Right atrium auricular region (tissue), 2 donors: ENCODE measurements at places on chromosomes 11 and 22.
A peak's percentile ranks its signal among the peaks of the same experiment; 100 is the strongest.

DNA sequence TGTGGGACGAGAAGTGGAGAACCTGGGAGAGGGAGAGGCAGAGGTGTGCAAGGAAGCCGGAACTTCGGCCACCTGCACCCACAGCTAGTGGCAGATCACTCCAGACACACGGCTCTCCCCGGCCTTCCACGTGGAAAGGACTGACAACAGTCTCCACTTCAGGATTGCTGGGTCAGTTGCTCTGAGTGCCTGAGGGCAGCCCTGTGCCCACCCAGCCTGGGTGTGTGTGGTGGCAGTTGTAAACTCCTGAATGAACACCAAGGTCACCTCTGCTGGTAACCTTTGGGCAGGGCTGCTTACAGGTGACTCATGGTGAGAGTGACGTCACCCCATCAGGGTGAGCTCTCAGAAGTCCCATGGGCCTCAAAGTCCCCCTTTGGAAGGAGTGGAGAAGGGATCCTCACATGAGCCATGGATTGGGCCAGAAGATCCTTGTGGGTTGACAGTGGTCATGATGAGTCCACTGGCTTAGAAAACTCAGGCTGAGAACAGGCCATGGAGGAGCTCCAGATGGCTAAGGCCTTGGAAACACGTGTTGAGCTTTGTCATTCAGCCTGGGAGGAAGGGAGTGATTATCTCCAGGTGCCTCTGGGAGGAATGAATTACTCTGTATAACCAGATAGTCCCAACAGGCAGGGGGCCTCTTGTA is 71.3 kb downstream of the BCR start:
- no peak for DNase-seq

DNA sequence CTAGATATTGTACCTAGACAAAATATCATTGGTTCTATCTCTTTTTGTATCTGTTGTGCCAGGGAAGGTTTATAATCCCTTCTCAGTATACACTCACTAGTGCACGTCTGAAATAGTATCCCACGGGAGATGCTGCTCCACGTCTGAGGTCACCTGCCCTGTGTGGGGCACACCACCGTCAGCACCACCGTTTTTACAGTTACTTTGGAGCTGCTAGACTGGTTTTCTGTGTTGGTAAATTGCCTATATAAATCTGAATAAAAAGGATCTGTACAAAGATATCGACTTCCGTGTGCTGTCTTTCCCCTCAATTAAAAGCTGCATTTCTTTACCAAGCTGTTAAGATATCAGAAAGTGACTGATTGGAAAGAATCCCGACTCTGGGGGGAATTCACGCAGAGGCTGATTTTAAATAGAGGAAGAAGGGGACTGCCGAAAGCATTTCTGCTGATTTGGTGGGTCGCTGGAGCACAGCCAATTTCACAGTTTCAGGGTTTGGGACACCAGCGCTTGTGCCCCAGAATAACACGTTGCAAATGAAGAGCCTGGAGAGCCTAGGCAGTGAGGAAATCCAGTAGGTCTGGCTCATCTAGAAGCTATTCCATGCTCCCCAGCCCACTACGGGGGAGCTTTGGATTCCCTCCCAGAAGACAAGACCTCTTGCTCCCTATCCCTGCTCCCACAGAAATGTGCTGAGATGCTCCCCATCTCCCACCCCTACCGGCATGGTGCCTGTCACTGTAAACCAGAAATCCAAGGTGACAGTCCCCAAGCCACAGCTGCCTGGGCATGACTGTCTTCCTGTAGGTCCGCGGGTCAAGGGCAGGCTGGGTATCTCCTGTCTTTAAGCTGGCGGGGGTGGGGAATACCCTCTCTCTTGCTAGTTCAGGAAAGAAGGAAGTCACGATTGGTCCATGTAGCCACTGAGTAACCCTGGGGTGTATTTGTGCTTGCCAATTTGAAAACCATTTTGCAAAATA is 12.7 kb upstream of the MYO18B start:
- peak; percentile 50 for DNase-seq

- DNase-seq = no peak
Observed at GRCh38 chr11:2434506-2435255, 9.6 kb downstream of the TRPM5 start.

- no peak for DNase-seq
Observed at GRCh38 chr11:119790476-119790875, 61.5 kb upstream of the NECTIN1 start.

DNA sequence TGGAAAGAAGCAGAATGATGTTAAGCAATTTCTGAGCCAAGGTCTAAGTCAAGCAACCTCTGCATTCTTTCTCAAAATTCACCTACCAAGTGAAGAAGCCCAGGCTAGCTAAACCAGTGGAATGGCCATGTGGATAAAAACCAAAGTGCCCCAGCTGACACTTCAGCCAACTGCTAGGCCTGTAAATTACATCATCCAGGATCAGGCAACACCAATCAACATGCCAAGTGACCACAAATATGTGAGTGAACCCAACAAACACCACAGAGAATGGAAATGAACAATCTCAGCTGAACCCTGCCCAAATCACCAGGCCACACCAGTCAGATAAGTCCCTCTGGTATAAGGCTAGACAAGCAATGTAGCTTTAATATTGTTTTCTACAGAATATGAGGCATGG is 25.1 kb upstream of the FJX1 start:
- peak; percentile 52 for DNase-seq

DNA sequence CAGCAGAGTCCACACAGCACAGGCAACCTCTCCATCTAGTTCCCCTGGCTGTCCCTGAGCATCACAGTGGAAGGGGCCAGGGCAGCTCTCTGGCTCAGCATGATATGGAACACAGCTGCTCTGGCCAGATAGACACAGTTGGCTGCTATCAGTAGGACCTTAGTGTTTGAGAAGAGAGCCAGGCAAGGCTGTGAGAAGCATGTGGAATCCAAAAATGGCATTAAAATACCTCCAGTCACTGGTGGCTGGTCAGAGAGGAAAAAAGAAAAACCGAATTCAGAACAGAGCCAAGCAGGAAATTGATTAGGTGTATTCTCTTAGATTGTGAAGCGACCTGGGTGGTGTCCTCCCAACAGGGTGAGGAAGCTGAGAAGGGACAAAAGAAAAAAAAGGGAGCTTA is 27.9 kb downstream of the SERPINH1 start:
- DNase-seq = no peak

GRCh38 chr11:44832452-44832851 is 105.7 kb downstream of the TSPAN18 start:
- no peak for DNase-seq

DNA sequence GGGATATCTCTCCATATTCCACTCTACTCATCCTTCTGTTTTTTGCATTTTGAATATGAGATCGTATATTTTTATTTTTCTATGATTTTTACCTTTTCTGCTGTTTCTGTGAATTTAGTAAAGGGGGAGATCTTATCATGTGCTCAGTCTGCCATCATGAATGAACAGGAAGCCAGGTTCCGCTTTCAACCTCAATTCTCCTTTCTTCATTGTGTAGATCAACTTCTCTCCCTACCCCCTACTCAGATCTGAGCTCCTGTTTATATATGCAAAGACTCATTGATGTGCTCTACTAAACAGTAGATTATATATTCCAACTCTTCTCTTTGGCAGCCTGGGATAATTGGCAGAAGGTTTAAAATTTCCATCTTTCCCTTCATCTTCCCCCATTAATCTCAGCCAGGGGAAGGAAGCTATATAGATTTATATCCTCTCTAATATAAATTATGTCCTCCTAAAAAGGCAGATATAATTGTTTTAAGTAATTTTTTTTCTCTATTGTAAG is 336.7 kb upstream of the PLET1 start:
- no peak for DNase-seq

DNA sequence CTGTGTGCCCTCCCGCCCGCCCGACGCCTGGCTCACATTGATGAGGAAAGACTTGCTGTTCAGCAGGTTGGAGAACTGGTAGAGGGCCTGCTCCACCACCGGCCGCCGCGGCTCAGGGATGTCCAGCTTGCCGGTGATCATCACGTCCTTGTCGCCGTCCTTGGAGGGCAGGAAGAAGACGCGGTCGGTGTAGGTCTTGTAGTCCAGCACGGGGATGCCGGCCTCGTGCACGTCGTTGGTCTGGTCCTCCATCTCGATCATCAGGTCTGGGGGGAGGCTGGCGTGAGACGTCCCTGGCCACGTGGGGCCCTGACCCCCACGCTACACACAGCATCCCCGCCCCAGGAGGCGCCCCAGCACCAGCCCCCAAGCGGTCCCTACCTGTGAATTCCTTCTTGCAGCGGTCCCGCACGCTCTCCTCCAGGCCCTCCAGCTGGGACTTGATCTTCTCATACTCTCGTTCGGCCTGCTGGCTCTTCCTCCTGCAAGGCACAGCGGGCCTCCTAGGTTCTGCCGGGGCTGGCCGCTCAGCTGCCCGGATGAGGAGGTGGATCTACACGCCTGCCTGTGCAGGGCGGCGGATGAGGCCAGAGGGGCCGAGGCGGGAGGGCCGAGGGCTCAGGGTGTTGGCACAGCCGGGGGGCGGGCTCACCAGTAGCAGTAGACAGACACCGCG is 10.7 kb upstream of the MAPK11 start:
- DNase-seq = no peak
